Brain pericyte (primary cell): ENCODE measurements at places on chromosomes 13 and 19.

- DNase-seq: no peak
These were observed 408.1 kb upstream of the SLITRK1 start for GRCh38 chr13:84290386-84290785.

DNA sequence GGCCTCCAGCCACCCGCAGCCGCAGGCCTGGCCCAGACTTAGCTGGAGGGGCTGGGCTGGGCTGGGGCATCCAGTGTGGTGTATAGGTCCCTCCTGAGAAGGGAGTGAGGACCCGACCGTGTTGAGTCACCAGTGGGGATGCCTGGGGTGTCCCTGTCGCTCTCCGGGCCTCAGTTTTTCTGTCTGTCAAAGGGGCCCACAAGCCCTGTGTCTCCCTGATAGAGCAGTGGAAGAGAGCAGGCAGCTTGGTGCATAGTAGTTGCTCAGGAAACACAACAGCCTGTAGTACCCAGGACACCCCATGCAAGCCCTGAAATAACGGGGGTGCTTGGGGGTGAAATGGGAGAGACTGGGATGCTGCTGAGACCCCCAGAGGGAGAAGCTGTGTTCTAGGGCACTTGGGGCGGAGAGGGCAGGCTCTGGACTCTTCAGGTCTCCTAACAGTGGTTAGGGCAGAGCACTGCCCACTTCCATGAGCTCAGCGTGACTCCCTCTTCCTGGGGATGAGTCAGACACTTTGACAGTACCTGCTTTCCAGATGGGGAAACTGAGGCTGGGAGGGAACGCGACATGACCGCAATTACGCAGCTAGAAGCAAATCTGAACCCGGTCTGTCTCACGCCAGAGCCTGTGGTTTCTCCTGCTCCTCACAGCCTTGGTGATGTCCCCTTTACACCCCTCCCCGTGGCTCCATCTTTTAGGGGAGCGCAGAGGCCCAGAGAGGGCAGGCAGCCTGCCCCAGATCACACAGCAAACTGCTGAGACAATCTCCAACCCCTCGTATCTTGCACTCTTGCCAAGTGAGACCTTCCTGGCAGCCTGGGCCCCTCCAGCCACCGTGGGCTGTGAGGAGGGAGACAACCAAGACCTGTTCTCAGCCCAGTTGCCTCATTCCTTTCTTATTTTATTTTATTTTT is 692 bp downstream of the SULT2B1 start:
- no peak for DNase-seq

GRCh38 chr13:101265934-101266333 is 150.4 kb downstream of the NALCN start:
- DNase-seq: no peak

- DNase-seq: no peak
These were observed 1.4 kb downstream of the BTBD2 start for GRCh38 chr19:2014131-2014571.

DNA sequence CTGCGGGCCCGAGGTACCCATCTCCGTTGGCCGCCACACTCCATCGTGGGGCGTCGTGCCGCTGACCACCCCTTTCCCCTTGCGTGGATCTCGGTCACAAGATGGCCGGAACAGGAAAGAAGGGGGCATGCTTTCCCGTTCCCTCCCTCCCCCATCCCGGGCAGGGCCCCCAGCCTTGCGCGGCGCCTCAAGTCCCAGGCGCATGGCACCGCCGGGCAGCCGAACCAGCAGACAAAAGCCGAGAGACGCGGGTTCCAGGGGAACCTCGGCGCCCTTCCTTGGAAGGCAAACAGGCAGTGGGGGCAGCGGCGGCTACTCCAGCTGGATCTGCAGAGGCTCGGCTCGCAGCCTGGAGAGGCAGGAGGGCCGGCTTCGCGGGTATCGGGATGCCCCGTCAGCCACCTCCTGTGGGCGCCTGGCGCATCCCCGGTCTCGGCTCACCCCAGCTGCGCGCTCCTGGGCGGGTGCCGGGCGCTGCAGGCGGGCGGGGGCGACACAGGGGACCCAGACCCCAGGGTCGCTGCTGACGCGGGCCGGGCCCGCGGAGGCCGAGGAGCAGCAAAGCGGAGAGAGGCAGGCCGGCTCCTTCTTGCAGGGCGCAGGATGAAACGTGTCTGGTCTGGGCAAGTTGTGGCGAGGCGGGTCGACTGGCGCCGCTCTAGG is 439 bp downstream of the DZIP1 start:
- DNase-seq: no peak

DNA sequence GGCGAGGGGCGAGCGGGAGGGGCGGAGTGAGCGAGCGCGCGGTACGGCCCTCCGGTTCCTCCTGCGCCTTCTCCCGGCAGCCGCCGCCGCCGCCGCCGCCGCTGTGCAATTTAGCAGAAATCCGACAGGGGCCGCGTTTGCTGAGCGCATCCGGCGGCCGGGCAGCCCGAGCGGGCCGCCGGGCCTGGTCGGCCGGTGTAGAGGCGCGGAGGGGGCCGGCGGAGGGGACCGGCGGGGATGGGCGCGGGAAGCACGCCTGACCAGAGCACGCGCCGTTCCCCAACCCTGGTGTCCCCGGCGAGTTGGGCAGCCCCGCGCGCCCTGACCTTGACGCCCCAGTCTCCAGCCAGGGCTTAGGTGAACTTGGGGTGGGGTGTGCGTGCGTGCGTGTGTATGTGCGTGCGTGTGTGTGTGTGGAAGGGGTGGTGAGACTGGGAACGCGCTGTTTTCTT is 144.5 kb upstream of the ZNF536 start:
- no peak for DNase-seq

DNA sequence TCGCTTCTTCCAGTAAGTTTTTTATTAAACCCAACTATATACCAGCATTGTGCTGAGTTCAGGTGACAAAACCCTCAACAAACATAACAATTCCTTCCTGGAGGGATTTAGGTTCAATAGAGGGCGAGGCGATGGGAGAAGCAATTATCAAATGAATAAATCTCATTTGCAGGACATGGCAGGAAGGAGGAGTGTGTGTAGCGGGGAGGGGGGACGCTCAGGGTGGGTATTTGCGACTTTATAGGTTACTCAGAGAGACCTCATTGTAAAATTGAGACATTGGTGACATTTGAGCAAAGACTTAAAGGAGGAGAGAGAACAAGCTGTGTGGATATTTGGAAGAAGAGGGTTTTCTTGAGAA is 3.9 kb downstream of the C3 start:
- DNase-seq: no peak

DNA sequence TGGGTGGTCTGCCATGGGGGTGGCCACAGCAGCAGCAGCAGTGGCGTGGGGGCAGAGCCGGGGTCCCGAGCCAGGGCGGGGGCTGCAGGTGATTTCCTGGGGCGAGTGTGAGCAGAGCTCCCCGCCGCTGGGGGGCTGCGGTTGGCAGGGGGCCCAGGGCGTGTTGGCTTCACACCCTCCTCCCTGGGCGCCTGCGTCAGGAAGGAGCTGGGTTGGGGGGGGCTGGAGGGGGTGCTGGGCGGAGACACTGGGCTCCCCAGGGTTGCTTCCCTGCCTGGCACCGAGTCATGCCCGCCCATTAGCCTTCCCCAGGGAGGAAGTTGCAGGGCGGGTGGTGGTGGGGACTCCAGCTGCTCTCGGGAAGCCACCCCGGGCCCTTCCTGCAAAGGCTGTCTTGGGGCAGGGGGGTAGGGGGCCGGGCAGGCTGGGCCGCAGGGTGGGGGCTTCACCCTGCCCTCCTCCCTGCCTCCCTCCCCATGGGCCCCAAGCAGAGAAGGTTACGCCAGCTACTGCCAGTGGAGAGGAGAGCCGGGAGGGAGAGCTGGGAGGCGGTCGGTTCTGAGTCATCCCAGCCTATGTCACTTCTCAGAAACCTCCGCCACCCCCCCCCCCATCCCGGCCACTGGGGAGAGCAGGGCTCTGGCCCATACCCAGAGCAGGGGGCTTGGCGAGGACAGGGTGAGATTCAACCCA is 4.6 kb downstream of the MIDN start:
- DNase-seq: peak; percentile 93

DNA sequence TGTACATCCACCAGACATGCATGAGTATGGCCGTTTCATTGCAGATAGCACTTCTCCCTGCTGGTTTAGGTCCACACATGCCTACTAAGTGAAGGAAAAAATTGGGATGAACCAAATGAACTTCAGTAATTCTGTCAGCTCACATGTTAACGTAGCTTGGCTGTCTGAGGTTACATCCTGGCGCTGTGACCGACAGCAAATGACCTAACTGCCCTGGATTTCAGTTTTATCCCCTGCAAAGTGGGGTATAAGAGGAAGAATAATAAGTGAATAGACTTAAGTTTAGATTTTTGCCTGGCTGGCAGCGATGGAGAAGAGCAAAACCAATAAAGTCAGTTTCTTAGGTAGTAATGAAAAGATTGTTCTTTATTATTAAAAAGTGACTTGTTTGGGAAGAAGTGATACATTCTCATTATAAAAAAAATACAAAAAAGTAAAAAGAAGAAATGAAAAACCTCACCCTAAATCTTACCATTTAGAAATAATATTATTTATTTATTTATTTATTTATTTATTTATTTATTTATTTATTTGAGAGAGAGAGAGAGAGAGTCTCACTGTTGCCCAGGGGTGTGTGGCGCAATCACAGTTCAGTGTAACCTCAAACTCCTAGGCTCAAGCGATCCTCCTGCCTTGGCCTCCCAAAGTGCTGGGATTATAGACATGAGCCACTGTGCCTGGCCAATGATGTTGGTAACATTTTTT is 4.2 kb upstream of the RNF113B start:
- DNase-seq: no peak

DNA sequence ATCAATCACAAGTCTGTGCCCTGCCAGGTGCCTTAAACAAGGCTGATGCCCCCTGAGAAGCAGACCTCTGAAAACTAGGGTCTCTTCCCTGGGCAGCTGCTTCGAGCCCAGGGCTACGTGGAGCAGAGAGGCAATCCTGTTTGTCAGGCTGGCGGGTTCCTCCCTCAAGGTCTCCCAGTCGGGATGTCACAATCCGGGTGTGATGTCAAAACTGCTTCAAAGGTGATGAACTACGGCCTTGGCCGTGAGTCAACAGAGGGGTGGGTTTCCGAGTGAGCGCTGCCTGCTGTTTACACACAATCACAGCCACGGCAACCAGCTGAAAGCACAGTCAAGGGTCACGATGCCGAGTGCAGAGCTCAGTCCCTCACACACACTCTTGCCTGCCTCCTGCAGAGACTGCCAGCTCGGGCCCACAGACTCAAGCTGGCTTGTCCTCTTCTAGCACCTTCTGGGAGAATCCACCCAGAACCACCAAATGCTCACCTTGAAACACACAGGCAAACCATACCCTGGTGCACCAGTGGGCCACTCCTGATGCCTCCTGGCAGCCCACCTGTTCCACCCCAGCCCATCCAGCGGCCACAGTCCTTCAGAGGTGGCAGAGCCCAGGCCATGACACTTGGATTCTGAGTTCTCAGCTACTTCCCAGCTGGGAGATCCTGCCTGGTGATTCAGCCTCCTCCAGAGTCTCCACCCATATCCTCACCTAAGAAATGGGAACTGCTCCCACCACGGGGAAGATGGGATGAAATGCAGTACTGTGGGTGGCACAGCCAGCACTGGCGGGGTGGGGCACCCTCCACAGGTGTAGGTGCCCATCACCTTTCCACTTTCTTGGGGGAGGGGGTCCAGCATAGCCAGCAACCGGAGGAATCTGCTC is 6.8 kb downstream of the ELL start:
- peak; percentile 80 for DNase-seq

DNA sequence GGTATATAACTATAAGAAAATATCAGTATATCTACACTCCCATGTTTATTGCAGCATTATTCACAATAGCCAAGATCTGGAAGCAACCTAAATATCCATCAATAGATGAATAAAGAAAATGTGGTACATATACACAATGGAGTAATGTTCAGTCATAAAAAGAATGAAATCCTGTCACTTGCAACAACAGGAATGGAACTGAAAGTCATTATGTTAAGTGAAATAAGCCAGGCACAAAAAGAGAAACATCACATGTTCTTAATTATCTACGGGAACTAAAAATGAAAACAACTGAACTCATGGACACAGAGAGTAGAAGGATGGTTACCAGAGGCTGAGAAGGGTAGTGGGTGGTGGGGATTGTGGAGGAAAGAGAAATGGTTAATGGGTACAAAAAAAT is 665.2 kb downstream of the TBC1D4 start:
- no peak for DNase-seq

DNA sequence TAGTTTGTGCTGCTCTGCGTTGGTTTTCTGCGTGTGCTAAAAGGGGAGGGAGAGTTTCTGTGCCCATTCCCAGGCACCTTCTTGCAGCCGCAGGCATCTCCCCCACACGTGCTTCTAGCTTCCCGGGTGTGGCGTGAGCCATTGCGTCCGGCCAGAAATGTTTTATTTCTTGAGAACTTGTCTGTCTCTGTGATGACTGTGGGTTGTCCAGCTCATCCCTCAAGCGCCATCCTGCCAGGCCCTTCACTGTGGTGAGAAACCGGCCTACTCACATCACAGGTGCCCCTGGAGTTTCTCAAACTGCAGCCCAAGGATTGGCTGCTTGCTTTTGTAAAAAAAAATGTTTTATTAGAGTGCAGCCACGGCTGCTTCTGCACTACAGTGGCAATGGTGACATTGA is 24.2 kb downstream of the EPN1 start:
- DNase-seq: no peak

GRCh38 chr19:29842471-29843179 is 30.8 kb downstream of the CCNE1 start:
- DNase-seq: no peak

GRCh38 chr19:15730538-15730937 is 2.7 kb downstream of the OR10H2 start:
- DNase-seq: no peak

DNA sequence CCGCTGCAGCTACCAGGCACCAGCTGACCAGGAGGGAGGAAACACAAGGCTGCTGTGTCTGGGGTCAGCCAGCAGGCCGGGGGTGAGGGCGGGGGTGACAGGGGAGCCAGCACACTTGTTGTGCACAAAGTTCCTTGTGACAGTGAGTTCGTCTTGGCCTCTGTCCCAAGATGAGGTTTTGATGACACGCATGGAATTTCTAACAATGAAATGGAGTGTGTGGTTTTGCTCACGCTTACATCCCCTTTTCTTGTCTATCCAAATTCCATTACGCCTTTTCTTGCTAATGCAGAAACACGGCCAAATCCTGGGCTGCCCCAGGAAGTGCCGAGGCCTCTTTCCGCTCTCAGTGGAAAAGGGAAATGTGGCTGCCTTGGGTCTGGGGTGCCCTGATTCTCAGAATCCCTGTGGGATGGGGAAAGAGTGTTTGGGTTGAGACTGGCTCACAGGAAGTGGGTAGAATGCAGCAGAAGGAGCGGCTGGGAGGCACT is 73.8 kb downstream of the GADD45B start:
- no peak for DNase-seq

GRCh38 chr19:45607071-45608029 is 5.3 kb upstream of the GPR4 start:
- DNase-seq: no peak
